Stimulated activated CD4-positive, alpha-beta T cell treated with anti-CD3 and anti-CD28 coated beads, Interleukin-1b, Interleukin-23, amount 100 ng/mL, for 1 hour (primary cell): ENCODE measurements at places on chromosomes 12 and 14.

DNA sequence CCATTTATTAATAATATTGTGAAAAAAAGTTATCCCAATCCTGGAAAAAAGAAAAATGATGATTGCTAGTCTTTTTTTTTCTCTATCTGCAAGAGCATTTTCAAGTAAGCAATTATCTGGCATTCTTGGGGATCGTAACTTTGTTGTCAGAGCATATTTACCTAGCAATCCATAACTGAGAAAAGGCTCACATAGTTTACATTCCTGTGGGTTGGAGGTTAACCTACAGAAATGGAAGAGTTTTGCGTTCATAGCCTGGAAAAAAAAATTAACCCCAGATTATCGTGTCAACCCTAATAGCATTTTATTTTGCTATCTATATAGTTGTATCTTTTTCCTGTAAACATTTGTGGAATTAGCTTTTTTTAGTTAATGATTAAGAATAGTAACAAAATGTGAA, 292.3 kb downstream of the DAD1 start:
- no peak for DNase-seq

DNA sequence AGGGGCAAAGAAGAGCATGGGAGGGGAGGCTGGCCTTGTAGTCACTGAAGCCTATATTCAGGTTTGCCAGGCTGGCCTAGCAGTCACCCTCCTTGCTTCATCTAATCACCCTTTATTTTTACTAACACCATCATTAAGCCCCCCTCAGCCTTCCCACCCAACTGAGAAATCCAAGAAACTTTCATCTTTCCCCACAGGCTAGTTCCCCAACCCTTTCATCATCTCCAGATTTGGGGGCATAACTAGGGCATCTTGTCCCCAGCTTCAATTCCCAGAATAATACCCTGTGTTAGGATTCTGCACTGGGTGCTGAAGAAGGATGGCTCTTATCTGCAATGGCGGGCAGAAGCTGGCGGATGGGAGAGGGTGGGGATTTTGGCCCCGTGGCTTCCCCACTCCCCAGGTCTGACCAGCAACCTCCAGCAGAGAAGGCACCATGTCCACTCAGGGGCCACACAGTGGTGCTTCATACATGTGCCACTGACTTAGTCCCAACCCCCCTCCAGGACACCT, 6.9 kb downstream of the PCK2 start:
- DNase-seq, result no peak

DNA sequence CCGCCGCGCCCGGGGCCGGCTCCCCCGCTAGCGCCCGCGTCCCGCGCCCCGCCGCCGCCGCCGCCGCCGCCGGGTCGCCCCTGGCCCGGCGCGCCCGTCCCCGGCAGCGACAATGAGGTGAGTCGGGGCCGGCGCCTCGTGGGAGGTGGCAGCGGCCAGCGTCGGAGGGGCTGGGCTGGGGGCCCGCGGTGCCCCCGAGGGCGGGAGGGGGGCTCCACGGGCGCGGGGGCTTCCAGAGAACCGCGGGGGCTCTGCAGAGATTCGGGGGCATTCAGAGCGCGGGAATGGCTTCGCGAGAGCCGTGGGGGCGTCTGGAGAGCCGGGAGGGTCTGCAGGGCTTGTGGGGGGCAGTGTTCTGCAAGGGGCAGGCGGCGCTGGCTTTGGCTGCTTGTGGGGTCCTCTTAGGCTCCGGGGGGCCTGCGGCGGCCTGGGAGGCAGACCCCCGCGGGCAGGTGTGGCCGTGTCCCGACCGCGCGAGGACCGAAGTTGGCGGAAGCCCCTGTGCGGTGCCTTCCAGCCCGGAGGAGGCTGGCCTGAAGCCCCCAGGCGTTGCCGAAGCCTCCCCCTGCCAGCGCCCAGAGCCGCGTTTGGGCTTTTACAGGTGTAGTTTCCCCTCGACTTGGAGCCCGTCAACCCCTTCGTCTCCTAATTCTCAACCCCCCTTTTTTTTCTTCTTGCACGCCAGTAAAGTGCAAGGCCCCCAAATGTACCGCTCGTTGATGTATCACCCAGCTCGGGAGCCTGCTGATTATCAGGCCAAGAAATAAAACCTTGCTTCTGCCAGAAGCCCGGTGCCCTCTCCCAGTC, 93.1 kb upstream of the EVL start:
- no peak for DNase-seq

GRCh38 chr12:76694369-76694768, 69.5 kb upstream of the ZDHHC17 start:
- no peak for DNase-seq

DNA sequence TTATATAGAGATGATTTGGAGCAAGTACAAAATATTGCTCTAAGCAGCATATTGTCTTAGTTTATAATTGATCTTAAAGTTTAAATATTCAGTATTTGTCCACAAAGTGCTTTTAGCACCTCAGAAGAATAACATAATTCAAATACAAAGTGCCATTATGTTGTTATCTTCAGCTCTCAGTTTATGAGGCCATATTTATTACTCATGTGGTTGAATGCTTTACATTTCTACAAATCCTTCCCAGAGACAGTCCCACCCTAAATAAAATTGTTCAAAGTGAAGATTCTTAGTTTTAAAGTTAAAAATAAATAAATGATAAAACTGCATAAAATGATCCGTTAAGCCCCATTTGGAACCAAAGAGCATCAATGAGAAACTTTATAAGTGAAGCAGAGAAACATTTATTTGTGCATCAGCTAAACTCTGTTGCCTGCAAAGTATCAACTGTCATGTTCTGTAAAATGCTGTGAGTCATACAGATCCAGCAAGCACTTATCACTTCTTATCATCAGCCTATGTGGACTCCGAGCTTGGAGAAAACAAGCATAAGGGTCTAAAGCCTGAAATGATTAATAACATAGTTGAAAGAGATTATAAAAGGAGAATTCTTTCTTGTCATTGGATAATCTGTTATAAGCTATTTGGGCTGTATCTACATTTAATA, 218.9 kb downstream of the ADAMTS20 start:
- DNase-seq, result no peak

- DNase-seq, result no peak
Observed at GRCh38 chr12:4829161-4829792, 80.4 kb upstream of the KCNA1 start.

DNA sequence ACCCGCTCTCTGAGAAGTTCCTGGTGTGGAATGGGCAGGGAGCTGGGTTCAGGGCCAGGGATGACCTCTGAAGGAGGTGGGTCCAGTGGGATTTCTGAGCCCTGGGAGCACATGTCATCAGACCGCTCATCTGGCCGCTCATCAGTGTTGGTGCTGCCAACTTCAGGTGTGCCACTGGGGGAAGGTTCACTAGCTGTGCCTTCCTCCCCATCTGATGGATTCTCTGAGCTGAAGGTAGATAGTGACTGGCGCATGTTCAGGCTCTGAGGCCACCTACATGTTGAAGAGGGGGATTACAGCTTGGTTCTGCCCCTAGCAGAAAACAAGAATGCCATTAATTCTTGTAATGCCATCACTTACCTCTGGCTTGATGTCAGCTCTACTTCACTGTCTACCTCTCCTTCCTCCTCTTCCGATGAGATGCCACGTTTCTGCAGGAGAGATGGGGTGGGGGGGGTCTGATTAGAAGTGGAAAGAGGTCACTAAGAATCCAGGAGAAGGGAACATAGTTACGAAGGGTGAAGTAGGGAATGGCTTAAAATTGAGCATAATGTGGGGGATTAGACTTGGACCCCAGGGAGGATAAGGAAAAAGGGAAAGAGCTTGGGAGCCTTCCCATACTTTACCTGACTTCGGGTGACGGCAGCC, 17.2 kb downstream of the MAP3K12 start:
- DNase-seq, result no peak

- DNase-seq, result no peak
Observed at GRCh38 chr14:47746986-47747385, 71.6 kb upstream of the MDGA2 start.

GRCh38 chr14:79118291-79118690, 948.1 kb downstream of the NRXN3 start:
- no peak for DNase-seq

- DNase-seq, result no peak
Observed at GRCh38 chr14:96090441-96091148, 51.4 kb downstream of the C14orf132 start.

GRCh38 chr12:11706509-11707379, 57.3 kb downstream of the ETV6 start:
- no peak for DNase-seq

- DNase-seq, result no peak
Observed at GRCh38 chr12:71070416-71071128, 87.2 kb downstream of the TSPAN8 start.

- no peak for DNase-seq
Observed at GRCh38 chr14:99333841-99334635, 62.0 kb upstream of the BCL11B start.

DNA sequence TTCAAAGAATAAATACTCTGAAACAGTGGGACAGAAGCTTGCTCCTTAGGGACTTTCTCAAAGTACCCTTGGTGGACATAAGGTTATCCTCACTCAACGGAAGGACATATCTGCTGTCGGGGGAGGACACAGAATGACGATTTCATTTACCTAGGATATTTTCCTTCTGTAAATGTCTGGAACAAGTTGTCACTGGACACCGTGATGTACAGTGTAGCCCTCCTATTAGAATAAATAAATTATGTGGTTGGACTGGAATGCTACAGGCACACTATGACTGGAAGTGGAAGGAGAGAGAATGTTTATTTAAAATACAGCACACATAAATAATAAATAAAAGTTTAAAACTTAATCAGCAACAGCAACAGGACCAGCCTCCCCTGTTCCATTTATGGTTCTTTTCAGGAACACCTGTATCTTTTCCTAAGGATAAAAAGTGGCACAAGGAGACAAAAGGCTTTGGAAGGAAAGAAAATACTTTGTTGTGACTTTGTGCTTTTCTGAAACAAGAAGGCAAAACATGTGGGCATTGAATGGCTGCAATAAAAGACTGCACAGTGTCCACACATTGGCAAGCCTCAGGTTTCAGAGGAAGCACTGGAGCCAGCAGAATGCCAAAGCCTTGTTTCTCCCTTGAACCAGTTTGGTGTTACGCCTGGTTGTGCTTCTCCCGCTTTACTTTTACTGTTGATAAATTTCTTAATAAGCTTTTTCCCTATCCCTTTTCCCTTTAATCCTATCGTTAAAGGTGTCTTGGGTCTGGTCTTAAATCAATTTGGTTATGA, 36.8 kb downstream of the FGD4 start:
- no peak for DNase-seq

DNA sequence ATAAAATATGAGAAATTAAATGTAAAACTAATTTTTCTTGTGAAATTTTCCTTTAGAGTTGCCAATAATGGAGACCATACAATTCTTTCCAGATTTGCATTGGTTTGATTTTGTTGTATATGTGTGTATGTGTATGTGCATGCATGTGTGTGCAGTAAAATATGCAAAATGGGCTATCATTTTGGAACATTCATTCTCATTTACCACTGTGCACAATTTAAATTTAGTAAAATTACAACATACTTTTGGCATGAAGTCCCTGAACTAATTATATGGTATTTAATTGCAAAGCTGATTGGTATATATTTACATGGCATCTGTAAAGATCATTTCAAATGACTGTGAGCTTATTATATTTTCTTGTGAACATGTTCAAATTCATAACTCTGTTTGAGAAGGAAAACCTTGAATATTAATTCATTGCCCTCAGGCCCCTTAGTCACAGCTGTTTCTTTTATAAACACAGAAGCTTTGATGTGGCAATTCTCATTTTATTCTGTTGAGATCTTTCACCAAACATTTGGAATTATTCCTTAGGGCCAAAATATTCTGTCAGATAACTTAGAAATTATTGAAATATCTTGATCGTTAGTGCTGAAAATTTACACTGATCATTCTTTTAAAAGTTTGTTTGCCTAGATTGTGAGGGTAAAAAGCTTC, 17.6 kb downstream of the KERA start:
- DNase-seq, result no peak

DNA sequence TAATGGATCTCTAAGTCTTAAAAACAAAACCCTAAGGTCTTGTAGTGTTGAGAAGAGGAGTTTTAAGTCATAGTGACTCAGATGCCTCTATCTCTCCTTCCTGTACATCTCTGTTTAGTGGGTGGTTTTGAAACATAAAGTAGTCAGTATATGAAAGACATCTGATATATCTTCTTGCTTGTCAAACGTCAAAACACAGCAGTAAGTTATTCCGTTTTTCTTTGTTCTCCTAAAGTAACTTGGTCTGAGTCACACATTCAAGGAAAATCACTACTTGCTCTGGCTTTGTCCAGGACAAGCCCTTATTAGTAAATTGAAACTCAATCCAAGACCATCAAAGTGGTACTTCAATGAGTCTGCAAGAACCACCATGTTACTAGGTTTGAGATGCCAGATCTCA, 1172.5 kb downstream of the BCL11B start:
- DNase-seq, result no peak

GRCh38 chr12:14225064-14225463, 140.4 kb upstream of the ATF7IP start:
- DNase-seq, result no peak

DNA sequence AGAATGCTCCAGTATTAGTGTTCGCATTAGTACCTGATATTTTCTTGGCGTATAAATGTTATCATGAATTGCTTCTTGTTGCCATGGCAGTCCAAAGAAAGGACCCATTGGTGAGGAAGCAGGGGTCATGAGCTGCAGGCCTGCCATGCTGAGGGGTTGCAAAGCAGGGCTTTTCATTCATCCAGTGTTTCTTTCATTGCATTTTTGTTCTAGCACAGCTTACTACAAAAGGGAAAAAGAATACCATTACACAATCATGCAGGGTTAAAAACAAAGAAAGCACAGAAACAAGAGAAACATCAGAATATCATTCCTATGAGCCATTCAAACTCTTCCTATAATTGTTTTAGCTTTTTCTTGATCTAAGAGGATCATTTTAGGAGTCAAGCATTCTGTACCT, 24.0 kb downstream of the DICER1 start:
- no peak for DNase-seq

- DNase-seq, result no peak
Observed at GRCh38 chr12:5665615-5666014, 233.7 kb downstream of the NTF3 start.

DNA sequence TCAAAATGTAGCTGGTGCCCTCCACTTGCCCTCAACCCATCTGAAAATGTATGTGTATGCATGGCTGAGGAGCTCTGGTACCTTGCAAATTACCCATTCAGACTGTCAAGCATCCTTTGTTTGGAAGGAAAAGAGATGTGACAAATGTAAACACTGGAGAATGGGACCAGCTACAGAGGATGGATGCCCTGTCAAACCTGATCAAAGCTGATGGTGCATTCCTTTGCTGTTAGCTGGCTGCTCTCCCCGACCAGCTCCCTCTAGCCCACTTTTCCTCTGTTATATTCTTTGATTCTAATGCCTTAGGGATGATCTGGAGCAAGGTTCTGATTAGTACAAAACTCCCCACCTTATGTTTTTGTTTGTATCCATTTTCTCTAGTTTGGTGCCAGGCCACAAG, 310.3 kb downstream of the C12orf75 start:
- DNase-seq, result no peak

- no peak for DNase-seq
Observed at GRCh38 chr12:24905431-24905830, 43.5 kb downstream of the BCAT1 start.

DNA sequence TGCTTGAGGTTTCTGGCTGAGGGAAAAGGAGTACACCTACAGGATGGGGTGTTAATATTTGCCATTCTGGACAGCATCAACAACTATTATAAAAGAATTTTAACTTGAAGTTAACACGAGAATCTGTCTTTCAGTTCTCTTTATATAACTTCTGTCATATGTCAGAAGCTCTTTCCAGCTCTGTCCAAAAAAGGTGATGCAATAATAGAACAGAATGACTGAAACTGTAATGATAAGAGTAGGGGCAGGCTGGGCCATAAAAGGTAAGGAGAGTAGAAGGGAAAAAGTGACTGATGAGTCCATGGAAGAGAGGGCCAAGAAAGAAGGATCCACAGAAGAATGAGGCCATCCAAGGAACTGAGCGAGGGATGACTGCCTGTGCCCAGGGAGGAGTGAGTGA, 966.7 kb upstream of the FBXO33 start:
- no peak for DNase-seq
